ENCODE measurements at places on chromosomes 1 and 21. TPM values are rescaled to one million over a fixed set of nuclear protein-coding genes. Genes with fewer than 3 reads are reported as not detected.

SELL gene
- total RNA-seq: 0.39 TPM

VWA5B1 gene
- total RNA-seq: not detected

TMEM269 gene
- 0.07 TPM for total RNA-seq

ACAP3 gene
- total RNA-seq: 37.3 TPM

MAN1A2 gene
- total RNA-seq: 57.6 TPM

KRTAP12-2 gene
- not detected for total RNA-seq

OVAAL gene
- not detected for total RNA-seq

ANGEL2 gene
- 41.1 TPM for total RNA-seq

GNG5 gene
- total RNA-seq: 14.9 TPM

AGRN gene
- 101 TPM for total RNA-seq

EPHB2 gene
- total RNA-seq: 12.2 TPM

ARMH1 gene
- 0.91 TPM for total RNA-seq

RPL5 gene
- 998 TPM for total RNA-seq

LRRC41 gene
- total RNA-seq: 98.3 TPM

AMY1C gene
- total RNA-seq: not detected

SELE gene
- total RNA-seq: not detected

MIXL1 gene
- not detected for total RNA-seq

PTPRC gene
- total RNA-seq: 0.39 TPM

TFF1 gene
- not detected for total RNA-seq

CLCNKB gene
- 0.07 TPM for total RNA-seq

ARHGEF10L gene
- 53.4 TPM for total RNA-seq

F11R gene
- 10.0 TPM for total RNA-seq

HCN3 gene
- 0.91 TPM for total RNA-seq

KCNA2 gene
- not detected for total RNA-seq

CBS gene
- total RNA-seq: 32.2 TPM

ANGPTL3 gene
- total RNA-seq: not detected

NR1I3 gene
- total RNA-seq: not detected

GNAT2 gene
- 0.33 TPM for total RNA-seq

IFNAR2 gene
- 9.1 TPM for total RNA-seq

OR2L8 gene
- not detected for total RNA-seq

NT5C1A gene
- total RNA-seq: not detected

C1orf53 gene
- total RNA-seq: 1.4 TPM

Data from smooth muscle cell of the pulmonary artery (primary cell).